Stimulated activated CD4-positive, alpha-beta T cell treated with anti-CD3 and anti-CD28 coated beads, Interleukin-2, amount 100 ng/mL, for 24 hours (primary cell): ENCODE measurements at places on chromosomes 3 and 15.
A peak's percentile ranks its signal among the peaks of the same experiment; 100 is the strongest.

DNA sequence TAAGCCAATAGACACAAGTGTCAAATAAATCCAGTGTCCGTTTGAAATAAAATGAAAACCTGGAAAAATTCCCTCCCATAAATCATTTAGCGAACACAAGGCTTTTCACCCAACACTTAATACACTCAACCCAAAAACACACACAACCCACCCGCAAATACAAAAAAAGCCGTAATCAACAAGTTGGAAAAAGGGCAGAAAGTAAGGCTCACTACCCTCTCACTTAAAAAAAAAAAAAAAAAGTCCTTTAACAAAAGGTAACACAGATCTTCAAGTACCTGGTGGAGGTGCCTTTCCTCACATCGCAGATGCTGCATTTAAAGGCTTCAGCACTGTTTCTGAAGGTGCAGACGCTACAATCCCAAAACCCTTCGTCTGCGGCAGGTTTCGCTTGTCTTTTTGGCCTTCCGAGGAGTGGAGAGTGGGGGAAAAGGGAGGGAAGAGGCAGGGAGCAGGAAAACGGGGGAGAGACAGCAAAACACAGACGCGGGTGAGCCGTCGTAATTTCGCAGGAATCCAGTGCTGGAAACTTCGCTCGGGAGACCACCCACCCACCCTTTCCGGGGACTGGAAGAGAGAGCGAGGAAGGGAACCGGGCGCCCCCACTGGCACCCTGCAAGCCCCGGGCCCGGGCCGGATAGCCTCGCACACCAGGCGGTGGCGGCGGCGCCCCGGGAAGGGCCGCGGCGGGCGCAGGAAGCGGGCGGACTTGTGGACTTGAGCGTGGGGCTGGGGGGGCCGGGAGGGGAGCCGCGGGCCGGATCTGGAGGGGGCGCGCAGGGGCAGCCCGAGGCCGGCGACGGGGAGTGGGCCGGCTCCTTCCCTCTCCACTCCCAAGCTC is 401.8 kb downstream of the SHQ1 start:
- DNase-seq: no peak

- DNase-seq: no peak
These were observed 44.0 kb downstream of the CD200 start for GRCh38 chr3:112376992-112377391.

DNA sequence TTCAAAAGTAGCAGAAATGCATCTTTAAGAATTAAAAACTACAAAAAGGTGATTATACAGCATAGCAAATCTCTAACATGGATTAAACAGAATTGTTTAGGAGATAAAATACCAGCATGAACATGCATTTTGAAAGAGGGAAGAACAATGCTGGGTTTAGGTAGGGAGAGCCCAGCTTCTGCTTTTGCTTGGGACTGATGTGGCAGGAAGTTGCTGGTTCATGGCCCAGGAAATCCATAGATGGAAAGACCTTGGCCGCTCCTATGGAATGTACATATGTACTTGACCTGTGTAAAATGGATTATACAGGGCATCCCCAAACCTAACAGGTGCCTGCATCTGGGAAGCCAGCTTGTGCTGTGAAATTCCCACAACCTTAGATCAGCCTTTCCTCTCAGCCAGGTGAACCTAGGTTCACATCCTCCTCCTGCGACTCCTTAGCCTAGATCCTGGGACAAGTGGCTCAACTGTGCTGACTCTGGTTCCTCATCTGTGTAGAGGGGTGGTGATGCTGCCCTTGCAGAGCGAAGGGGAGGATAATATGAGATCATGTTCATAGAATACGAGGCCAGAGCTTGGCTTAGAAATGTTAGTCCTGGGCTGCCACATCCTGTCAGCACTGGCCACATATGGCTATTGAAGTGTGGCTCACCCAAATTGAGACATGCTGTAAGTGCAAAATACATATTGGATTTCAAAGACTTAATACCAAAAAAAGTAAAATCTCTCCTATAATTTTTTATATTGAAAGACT is 47.0 kb upstream of the PLXNA1 start:
- no peak for DNase-seq

DNA sequence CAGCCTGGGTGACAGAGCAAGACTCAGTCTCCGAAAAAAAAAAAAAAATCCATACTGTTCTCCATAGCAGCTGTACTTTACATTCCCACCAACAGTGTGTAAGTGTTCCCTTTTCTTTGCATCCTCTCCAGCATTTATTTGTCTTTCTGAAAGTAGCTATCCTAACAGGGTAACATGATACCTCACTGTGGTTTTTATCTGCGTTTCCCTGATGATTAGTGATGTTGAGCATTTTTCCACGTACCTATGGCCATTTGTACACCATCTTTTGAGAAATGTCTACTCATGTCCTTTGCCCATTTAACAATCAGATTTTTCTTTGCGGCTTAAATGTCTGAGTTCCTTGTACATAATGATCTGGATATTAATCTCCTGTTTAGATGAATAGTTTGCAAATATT is 119.3 kb downstream of the RFX7 start:
- DNase-seq: no peak

DNA sequence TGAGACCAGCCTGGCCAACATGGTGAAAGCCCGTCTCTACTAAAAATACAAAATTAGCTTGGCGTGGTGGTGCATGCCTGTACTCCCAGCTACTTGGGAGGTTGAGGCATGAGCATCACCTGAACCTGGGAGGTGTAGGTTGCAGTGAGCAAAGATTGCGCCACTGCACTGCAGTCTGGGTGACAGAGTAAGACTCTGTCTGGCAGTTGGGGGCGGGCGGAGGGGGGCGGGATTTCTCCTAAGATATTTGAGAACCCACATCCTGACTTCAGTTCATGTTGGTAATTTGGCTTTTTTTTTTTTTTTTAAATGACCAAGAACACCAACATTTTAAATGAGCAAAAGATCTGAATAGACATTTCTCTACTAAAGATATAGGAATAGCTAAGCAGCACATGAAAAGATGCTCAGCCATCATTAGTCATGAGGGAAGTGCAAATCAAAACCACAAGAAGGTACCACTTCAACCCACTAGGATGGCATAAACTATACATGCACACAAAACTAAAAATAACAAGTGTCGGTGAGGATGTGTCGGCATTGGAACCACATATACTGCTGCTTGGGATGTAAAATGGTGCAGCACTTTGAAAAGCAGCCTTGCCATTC is 75.6 kb upstream of the LMOD3 start:
- DNase-seq: peak; percentile 68

DNA sequence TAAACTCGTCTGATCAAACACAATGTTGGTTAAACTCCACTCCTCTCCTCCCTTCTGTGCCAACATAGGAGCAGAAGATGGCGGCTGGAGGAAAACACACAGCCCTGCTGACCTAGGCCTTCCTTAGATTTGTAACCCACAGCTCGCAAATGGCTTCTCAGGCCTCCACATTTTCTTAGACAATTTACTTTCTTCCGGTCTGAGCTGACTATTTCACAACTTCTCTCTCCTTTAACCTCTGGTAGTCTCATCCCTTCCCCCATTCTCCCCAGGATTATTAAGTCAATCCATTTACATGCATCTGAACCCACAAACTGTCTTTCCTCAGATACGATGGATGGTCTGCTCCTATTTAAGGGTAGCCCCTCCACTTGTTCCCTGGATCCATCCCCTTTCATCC is 25.7 kb upstream of the ULK4 start:
- DNase-seq: no peak
